ENCODE measurements at places on chromosomes 2 and 18.

DNA sequence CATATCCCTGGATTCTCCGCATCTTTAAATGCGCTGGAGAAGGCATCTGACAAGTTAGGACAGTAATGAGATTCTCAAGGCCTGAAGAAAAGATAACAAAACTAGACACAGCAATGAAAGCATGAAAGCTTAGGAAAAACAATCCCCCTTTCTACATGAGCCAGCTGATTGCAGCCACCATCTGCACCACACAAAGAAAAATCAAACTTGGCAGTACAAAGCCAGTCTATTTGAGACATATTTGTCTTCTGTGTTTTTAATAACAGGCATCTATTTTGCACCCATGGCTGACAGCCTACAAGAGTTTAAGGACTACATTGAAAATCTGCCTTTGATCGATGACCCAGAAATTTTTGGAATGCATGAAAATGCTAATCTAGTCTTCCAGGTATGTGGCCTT lies 83.6 kb downstream of the TRABD2A start:
- DNase-seq = no peak

DNA sequence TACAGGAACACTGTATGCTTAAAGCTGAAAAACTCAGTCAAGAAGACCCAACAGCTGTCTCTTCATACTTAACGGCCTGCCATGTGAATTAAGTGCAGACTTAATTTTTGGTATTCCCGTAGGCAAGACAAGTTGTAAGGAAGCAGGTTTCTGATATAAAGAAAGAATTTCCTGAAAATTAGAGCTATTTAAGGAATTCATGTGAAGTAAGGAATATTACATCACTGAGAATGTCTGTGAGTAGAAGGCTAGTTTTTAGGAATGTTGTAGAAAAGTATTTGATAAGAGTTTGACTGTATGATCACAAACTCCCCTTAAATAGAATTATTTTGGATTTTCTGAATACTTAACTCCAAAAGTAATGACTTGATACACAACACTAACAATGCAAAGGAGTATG lies 51.0 kb downstream of the WDR33 start:
- no peak for DNase-seq

- DNase-seq = no peak
These were observed 1.6 kb downstream of the TBR1 start for GRCh38 chr2:161417438-161418274.

- DNase-seq = no peak
These were observed 60.4 kb upstream of the TWIST2 start for GRCh38 chr2:238787501-238787900.

DNA sequence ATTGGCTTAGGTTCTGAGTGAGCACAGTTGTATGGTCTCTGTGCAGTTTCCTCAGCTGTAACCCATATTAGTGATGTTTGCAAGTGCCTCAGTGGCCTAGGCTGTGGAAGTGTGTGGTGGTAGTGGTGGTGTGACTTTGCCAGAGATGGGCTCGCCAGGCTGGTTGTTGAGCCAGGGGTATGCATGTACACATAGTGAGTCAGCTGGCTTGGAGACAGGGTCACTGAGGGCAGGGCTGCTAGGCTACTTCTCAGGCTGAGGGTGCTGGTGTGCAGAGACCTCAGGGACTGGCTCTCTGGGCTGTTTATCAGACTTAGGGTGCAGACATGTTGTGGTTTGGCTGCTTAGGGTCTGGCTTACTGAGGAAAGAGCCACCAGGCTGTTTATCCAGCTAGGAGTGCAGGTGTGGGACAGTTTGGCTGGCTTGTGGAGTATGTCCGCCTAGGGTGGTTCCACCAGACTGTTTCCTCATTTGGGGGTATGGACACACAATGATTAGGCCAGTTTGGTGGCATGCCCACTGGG lies 15.0 kb downstream of the APLF start:
- DNase-seq = no peak

- DNase-seq = no peak
These were observed 24.3 kb downstream of the CRIM1 start for GRCh38 chr2:36379710-36380448.

GRCh38 chr2:172287605-172288315 lies 139.6 kb upstream of the ITGA6 start:
- DNase-seq = no peak

- DNase-seq = no peak
These were observed 72.0 kb upstream of the SH3BP4 start for GRCh38 chr2:234879671-234880455.

- DNase-seq = no peak
These were observed 20.2 kb upstream of the CALCRL start for GRCh38 chr2:187468262-187468661.

DNA sequence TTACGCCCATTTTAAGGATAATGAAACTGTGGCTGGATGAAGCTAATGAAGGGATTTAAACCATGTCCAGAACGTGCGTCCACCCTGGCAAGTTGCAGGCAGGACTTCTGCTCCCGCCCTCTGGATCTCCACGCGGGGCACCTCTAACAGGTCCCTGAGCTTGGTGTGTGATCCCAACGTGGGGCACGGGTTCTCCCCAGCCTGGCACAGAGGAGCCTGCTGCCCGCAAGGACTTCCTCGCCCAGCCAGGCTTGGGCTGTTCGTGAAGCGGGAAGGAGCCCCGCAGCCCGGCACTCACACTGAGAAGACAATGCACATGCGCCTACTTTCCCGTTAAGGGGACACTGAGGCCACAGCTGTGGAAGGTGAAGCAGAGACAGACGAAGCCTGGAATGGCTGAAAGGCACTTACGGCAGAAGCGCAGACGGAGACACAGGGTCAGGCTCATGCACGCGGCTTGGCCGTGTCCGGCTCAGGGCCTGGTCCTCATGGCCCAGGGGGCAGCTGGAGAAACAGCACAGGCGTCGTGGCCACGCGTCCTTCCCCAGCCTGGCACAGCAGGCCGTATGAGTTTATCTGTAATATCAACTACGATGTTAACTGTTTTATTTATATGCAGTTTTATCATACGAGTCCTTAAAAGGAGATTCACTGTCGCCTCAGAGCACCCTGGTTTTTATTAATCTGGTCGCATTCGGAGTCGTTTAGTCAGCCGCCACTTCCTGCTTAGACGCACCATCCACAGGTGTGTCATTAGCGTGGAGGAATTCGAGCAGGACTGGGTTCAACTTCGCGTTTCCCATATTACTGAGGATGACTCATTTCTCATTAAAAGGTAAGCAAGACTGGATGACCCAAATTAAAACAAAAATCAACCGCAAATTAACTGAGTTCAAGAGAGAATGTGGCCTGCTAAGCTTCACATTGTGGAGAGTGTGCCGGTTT lies 835.9 kb downstream of the GALR1 start:
- no peak for DNase-seq

DNA sequence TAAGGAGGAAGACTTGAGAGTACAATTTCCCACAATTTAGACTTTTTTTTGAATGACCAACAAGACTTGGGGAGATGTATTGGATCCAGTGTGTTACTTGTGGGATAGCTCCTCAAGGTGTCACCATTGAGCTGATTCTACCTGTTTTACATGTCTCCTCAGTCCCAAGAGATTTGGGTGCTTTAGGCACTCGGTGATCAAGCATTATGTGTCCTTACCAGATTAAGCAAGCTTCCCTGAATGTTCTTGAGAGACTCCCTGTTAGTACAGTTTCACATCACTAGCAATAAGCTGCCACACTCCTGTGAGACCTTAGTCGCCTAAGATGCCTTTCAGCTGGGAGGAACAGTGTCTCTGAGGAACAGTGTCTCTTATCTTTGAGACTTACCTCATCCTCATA lies 384.3 kb upstream of the SYT4 start:
- no peak for DNase-seq

- no peak for DNase-seq
These were observed 54.5 kb upstream of the SPAG16 start for GRCh38 chr2:213229814-213230213.

DNA sequence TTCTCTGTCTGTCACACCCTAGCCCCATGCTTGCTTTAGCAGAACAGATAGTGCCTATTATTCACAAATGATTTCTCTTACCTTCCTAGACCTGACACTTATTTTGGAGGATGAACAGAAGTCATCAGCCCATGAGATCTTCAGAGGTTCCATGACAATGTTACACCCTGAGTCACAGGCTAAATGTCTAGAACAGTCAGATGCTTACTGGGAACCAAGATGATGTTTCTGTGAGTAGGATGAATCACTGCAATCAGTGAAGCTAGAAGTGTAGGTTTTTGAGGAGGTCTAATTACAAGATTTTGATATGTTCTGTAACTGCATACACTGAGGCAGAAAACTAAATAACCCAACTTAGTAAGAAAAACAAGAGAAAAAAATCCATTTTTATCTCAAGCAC lies 123.0 kb upstream of the THUMPD2 start:
- no peak for DNase-seq

DNA sequence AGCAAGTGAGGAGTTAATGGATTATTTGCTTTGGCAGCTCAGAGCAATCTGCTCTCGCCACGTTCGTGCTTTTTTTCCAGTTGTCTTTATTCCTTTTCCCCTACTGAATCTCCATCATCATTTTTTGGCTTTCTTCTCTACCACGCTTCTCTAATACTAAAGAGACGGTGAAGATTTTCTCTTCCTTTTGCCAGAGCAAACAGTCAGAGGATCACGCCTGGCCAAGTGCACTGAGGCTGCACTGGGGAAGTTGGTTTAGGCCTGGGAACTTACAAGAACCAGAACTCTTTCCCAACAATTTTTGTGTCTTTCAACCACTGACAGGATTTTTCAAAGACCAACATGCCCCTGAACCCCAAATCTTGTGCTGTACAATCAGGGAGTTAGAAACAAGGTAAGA lies 172.3 kb downstream of the PID1 start:
- DNase-seq = no peak

DNA sequence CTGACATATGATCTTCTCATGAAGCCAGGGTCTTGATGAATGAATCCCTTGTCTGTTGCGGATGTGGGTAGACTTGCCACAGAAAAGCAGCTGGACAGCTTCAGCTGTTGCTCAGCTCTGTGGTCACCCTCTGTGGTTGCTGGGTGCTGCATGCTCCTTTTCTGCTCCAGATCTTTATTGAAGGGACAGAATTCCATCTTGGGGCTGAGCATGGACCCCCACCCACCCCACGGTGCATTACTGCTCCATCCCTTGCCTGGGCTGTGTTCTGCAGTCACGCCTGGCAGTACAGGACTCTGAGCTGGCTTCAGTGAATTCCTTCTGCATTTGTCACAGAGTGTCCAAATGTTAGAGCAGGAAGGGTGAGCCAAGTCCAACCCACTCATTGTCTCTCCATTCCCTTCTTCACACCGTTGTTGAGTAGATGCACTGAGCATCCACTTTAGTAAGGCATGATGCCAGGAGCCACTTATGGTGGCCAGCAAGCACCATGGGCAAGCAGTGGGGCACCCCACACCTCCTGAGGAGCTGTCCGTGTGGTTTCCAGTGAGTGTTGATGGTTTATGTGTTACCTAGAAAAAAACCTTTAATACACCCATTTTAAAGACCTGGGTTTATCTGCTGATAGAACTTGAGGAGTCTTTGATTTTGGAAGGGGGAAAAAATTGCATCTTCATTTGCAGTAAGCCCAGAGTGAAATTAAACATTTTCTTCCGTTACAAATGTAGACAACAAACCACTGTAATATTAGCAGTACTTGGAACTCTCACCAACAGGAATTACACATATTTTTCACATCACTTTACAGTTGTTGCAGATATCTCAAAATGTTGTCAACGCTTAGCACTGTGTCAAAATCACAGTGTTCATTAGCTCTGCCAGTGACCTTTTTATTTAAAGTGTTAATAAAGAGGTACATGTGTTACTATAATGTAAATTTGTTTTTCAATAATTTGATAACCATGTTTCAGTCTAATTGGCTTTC lies 14.7 kb upstream of the ITGB6 start:
- DNase-seq = no peak

- DNase-seq = no peak
These were observed 118.8 kb upstream of the PDE1A start for GRCh38 chr2:182545420-182546167.

Data from head of caudate nucleus (tissue), 42 donors.